Stimulated activated CD8-positive, alpha-beta memory T cell treated with anti-CD3 and anti-CD28 coated beads, Interleukin-15, amount 100 ng/mL, for 4 hours (primary cell): ENCODE measurements at places on chromosomes 1 and 21.
A peak's percentile ranks its signal among the peaks of the same experiment; 100 is the strongest.

GRCh38 chr1:156741481-156741983 lies 644 bp upstream of the MRPL24 start:
- no peak for DNase-seq

- no peak for DNase-seq
Measured at GRCh38 chr1:226633541-226634165, 85.1 kb downstream of the STUM start.

- DNase-seq = no peak
Measured at GRCh38 chr1:160724465-160725242, 13.0 kb upstream of the CD48 start.

DNA sequence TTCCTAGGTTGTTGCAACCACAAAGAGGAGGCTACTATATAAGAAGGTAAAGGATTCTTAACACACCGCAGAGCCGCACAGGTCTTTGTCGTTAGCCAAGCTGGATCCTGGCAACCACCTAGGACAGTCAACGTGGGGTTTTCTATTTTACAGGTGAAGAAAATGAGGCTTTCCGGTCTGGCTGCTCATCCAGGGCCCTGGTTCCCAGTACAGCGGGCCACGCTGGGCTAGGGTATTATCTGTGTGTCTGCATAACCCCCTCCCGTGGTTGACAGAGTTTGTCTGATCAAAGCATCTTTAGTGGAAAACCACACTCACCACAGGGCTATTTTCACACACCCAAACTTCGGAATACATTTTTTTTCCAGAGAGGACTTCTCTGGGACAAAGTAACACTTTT lies 39.0 kb upstream of the PDE9A start:
- DNase-seq = no peak

DNA sequence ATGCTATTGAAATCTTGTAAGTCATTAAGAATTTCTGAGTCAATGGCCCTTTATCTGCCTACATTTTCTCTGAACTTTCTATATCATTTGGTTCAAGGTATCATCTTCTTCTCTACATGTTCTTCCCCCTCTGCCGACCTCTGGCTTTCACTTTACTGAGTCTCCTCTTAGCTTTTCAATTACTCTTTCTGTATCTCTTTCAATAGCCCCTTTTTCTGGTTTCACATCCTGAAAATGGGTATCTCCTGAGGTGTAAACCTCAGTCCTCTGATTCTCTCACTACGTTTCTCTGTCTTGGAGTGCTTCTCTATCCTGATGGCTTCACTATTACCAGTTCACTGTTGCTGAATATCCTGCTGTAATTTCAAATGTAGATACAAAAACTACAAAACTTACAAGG lies 98.9 kb downstream of the LYST start:
- DNase-seq = no peak

- no peak for DNase-seq
Measured at GRCh38 chr21:33394260-33394659, 9.0 kb upstream of the IFNGR2 start.

DNA sequence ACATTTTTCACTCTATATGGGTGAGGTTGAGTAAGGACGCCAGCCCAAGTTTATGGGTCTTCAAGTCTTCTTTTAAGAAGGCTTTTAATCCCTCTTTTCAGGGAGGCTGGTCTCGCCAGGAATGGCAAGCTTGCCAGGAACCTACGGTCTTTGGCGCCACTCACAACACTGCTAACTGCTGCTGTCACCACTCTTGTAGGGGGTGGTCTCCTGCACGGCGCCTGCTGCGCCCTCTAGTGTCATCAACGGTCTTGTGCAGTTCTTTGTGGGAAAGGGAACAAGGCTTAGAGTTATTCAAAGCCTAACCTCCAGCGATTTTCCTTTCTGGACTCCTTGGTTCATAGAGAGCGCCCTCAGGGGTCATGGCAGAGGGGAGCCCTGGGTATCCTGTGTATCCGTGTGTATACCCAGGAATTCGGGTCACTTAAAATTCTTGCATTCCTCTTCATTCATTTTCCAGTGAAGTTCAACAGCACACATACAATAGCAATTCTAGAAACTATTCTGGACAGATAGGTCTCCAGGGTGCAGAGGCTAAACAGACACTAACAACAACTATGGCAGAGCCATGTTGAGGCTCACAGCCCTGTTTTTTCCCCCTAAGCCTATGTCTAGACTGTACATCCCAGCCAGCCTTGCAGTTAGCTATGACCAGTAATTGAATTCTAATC lies 392.8 kb upstream of the CAMK1G start:
- no peak for DNase-seq

GRCh38 chr1:66556161-66556611 lies 22.2 kb downstream of the SGIP1 start:
- no peak for DNase-seq

DNA sequence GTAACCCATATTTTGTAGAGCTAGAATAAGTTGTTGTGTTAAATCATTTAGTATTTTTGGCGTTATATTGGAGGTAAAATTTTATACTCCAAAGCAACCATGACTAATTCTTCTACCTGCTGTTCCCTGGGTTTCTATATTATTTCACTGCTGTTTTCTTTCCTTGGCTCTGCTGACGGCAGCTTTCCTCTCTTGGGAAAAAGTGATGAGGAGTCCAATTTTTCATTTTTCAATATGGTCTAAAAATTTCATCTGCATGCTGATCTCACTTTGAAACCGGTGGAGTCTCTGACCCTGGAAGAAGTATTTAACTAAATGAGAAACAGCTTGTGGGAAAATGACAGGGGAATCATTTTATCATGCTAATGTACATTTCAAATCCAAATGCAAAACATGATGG lies 110.2 kb downstream of the IFI44 start:
- no peak for DNase-seq

DNA sequence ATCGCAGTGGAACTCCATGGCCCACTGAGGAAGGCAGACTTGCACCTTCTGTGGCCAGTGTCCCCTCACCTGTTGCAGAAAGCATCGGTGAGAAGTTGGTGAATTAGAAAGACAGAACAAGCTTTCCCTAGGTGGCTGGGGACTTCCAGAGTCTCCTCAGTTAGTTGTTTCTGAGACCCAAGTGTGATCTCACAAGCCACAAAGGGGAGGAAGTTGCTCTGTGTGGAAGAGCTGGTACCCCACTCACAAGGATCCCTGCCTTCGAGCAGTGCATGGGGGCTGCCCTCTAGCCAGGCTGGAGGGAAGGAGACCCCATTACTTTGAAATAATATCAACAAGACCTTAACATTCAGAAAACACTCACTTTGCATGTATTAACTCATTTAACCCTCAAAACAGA lies 2.1 kb downstream of the PRELP start:
- DNase-seq = no peak

- DNase-seq = no peak
Measured at GRCh38 chr1:109980324-109981003, 4.1 kb upstream of the AHCYL1 start.

- no peak for DNase-seq
Measured at GRCh38 chr1:220990427-220991339, 111.4 kb downstream of the HLX start.

GRCh38 chr1:12618661-12618964 lies 603 bp upstream of the DHRS3 start:
- DNase-seq = no peak

GRCh38 chr1:15259622-15260007 lies 12.6 kb downstream of the FHAD1 start:
- DNase-seq = no peak

GRCh38 chr1:11806307-11806936 lies 431 bp downstream of the CLCN6 start:
- no peak for DNase-seq

GRCh38 chr1:1275836-1276235 lies 2.2 kb upstream of the UBE2J2 start:
- DNase-seq = no peak

DNA sequence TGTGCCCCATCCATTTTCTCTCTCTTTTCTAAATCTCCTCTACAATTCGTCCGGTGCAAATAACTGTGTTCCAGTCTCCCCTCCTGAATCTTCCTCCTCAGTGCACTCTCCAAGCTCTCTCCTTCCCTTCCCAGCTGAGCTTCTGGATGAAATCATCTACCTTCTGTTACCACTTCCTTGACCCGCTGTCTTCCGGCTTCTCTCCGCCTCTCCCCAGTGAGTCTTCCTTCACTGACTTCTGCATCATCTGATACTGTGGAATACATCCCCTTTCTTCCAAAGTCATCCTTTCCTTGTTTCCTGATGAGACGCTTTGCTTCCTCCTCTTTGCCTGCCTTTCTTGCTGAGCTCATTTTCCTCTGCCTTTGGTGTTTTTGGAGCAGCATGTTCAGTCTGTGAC lies 96.9 kb downstream of the MAB21L3 start:
- DNase-seq = no peak

- DNase-seq = no peak
Measured at GRCh38 chr1:92851729-92852128, 19.9 kb downstream of the RPL5 start.

DNA sequence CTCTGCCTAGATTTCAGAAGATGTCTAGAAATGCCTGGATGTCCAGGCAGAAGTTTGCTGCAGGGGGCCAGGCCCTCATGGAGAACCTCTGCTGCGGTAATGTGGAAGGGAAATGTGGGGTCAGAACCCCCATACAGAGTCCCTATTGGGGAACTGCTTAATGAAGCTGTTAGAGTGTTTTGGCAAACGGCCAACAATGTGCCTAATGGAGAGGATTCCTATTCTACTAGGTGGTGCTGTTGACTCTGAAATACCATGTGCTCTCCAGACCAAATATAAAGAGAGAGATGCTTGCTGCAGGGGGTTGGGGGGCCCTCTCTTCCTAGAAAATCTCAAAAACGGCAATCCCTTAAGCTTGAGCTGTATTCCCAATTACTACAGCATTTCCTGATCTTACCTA lies 57.1 kb upstream of the DR1 start:
- DNase-seq = no peak

DNA sequence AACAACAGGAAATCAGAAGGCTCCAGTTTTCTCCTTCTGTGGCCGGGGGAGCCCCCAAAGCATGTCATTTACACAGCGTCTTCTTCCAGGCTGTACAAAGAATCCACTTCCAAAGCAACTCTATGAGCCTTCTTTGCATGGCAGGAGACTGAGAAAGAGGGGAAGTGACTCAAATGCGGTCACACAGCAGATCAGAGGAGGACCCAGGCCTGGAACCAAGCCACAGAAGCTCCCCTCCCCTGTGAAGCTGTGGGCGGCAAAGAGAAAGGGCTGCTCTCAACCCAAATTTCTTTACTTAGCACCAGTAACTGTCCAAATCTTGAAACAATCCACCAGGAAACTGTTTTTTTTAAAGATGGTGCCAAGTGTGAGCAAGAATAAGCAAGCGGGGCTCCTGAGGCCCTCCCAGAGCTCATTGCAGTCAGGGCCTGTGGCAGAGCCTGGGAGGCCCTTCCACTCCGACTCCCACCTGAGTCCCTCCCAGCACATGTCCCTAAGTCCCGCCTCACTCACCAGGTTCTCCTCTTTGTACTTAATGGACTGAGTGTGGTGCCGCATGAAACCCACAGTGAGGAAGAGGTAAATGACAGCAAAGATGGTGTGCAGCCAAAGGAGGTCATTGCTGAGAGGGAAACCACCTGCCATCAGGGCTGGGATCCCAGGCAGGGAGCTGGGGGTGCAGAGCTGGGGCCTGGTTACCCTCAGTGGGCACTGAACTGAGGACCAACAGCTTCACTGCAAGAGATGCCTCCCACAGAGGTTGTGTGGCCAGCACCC lies 15.9 kb downstream of the TMEM63A start:
- DNase-seq = peak; percentile 73

DNA sequence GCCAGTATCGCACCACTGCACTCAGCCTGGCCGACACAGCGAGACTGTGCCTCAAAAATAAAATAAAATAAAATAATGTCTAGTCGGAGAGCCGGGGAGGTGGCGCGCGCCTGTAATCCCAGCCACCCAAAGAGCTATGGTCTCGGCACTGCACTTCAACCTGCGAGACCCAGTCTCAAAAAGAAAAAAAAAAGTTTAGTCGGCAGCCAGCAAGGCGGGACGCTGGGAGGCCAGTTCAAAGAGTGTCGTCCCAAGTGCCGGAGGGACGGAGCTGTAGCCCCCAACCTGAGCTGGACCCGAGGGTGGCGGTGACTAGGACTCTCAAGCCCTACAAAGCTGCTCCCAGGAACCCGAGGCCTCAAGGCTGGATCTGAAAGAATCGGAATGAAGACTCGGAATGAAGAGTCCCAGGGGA lies 632 bp upstream of the FALEC start:
- no peak for DNase-seq

- DNase-seq = no peak
Measured at GRCh38 chr1:21051177-21051825, 125.4 kb downstream of the EIF4G3 start.

DNA sequence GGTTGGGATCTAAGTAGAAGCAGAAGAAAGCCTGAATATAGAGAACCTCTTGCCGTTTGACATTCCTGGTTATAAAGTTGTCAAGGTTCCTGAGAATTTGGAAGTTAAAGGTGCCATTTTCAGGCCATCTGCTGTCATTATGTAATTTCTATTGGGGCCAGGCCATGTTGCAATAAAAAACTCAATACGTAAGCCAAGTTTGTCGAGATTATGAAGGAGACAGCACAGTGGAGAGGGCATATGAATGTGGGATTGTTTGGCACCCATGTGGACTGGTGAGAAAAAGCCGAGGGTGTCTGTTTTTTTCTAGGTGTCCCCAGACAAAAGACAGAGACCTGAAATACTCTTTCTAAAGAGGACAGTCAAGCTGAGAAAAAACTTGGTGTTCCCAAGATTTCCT lies 18.8 kb upstream of the HSD3B1 start:
- no peak for DNase-seq

- no peak for DNase-seq
Measured at GRCh38 chr1:198174297-198174696, 17.5 kb downstream of the NEK7 start.

- no peak for DNase-seq
Measured at GRCh38 chr21:42395905-42396651, at the start of gene TMPRSS3. Gene TMPRSS3 (minus strand): TSS chr21:42396052. CDS start chr21:42395417, 635 bp downstream.

- DNase-seq = no peak
Measured at GRCh38 chr1:47709019-47709871, 271.4 kb downstream of the FOXD2 start.

GRCh38 chr1:182213163-182213562 lies 151.7 kb upstream of the ZNF648 start:
- no peak for DNase-seq

- DNase-seq = no peak
Measured at GRCh38 chr1:62361431-62361830, 42.2 kb upstream of the KANK4 start.

DNA sequence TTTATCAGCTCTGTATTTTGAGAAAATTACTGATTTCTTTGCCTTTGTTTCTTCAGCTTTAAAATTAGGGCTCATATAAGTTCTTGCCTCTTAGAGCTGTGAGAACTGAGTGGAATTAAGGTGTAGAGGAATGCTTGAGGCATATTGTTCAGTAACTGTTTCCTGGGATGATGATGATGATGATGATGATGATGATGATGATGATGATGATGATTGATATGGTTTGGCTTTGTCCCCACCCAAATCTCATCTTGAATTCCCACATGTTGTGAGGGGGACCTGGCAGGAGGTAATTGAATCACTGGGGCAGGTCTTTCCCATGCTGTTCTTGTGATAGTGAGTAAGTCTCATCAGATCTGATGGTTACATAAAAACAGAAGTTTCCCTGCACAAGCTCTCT lies 118.7 kb downstream of the CHRM3 start:
- no peak for DNase-seq

- no peak for DNase-seq
Measured at GRCh38 chr1:117275055-117275454, 64.3 kb upstream of the VTCN1 start.
